ENCODE measurements at places on chromosomes 6 and 20. TPM values are rescaled to one million over a fixed set of nuclear protein-coding genes. Genes with fewer than 3 reads are reported as not detected.

LINC00237 gene
- not detected for total RNA-seq

DNA sequence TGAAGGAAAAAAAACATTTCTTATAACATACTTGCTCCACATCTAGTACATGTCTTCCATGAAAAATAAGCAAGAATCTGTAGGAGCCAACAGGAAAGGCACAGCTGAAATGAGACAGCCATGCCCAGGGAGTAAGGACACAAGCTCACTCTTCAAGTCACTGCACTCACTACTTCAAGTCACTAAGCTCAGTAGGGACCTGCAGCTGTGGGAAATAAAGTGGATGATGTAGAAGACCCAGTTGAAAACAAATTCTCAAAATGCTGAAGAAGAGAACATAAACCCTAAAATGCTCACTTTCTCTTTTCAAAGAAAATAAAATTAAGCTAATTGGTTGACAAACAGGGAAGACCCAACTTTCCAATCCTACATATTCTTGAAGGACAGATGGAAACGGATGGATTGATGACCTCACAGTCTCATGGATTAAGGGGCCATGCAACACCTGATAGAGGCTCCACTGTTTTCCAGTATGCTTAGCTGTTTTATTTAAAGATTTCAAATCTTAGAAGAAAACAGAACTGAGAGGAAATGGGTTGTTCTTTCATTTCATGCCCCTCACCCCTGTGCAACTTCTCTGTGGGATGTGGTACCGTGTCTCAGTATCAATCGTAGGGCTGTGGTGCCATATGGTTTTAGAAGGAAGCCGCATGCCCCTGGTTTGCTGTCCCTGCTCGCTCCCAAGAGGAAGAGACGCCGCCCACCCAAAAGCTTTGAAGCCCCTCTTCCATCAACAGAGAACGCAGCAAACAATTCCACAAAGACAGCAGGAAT is 133.3 kb downstream of the WDR27 start:
- DNase-seq = no peak

EPHA7 gene
- 2.6 TPM for total RNA-seq

SLC29A1 gene
- total RNA-seq = 71.7 TPM

GRCh38 chr6:154590756-154591155 is 80.3 kb upstream of the CNKSR3 start:
- DNase-seq = no peak
